ENCODE measurements at places on chromosomes 3 and 15. TPM values are rescaled to one million over a fixed set of nuclear protein-coding genes. Genes with fewer than 3 reads are reported as not detected.

DNA sequence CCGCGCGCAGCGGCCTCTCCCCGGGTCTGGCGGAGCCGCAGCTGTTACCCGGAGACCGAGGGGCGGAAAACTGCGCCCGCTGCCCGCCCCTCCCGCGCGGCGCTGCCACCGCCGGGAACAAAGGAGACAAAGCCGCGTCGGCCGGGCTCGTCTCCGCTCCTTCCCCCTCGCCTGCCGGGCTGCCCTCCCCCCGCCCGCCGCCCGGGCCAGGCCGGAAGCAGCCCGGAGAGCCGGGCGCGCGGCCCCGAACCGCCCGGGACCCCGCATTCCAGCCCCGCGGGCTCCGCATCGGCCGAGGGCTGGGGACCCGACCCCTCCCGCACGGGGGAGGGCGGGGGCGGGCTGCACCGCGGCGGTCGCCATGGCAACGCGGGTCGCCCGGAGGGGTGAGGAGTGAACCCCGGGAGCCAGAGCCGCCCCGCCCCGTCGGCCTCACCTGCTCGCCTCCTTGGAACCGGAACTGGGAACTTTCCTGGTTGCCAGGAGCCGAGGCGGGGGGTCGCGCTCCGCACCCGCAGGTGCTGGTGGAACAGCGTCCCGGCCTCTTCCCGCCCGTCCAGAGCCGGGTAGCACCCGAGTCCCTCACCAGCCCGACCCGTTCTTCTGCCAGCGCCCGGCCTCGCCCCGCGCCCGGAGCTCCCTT, 448 bp downstream of the PLXNB1 start:
- H3K36me3 ChIP-seq: no peaks in the 10 kb centered on the region
- H3K4me3 ChIP-seq: peak overlapping the region; percentile 90
- peaks cover 15% of the 10 kb centered on the region for H3K4me1 ChIP-seq
- peak; percentile 71 for DNase-seq
- no peaks in the 10 kb centered on the region for H3K27me3 ChIP-seq
- no peak overlapping the region for H3K27ac ChIP-seq

DNA sequence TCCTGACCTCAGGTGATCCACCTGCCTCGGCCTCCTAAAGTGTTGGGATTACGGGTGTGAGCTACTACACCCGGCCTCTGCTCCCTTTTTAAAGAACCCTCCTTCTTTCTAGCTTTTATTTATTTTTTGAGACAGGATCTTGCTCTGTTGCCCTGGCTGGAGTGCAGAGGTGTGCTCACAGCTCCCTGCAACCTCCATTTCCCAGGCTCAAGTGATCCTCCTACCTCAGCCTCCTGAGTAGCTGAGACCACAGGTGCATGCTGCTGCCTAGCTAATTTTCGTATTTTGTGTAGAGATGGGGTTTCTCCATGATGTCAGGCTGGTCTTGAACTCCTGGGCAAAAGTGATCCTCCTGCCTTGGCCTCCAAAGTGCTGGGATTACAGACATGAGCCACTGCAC, 34.5 kb downstream of the TKT start:
- H3K4me1 ChIP-seq: peaks cover 3% of the 10 kb centered on the region
- no peak for DNase-seq
- no peaks in the 10 kb centered on the region for H3K36me3 ChIP-seq

The FETUB gene
- total RNA-seq: not detected

DNA sequence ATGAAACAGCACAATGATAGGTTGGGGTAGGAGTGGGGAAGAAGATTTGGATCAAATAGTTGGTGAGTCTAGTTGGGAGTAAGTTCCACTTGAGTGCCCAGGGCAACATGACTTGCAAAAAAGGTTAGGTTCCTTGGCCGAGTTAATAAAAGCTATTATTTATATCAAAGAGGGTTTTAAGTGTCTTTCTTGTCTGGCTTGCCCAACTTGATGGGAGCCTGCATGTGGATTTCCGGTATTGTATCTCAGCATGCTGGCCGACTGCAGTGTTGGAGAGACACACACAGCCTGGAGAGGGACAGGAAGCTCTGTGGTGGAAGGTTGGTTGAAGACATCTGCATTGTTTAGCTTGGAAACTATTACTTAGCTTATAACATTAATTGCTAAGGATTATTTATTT, 449.5 kb upstream of the TBL1XR1 start:
- H3K4me3 ChIP-seq: peak overlapping the region; percentile 15
- peaks cover 50% of the 10 kb centered on the region for H3K4me1 ChIP-seq
- no peaks in the 10 kb centered on the region for H3K27me3 ChIP-seq

DNA sequence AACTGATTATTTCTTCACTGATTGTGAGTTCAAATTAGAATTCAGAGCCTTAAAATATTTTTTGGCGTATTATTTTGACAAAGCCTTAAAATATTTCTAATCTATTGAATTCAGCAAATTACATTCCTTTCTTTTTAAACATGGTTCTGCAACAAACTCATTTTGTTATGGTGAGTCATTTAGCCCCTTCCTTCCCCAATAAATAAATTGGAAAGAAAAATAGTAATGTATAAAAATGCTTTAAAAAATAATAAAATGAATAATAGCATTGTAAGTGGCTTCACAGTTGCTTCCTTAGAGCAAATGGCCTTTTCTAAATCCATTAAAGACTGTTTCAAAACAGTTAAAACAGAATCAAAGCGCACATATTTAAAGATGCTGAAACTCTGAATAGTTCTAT, 12.1 kb downstream of the CSNK1G1 start:
- peak overlapping the region; percentile 84 for H3K27ac ChIP-seq
- no peaks in the 10 kb centered on the region for H3K27me3 ChIP-seq
- no peak overlapping the region for H3K4me3 ChIP-seq
- H3K4me1 ChIP-seq: peaks cover 6% of the 10 kb centered on the region
- no peak for DNase-seq

The CSPG4 gene
- not detected for total RNA-seq

DNA sequence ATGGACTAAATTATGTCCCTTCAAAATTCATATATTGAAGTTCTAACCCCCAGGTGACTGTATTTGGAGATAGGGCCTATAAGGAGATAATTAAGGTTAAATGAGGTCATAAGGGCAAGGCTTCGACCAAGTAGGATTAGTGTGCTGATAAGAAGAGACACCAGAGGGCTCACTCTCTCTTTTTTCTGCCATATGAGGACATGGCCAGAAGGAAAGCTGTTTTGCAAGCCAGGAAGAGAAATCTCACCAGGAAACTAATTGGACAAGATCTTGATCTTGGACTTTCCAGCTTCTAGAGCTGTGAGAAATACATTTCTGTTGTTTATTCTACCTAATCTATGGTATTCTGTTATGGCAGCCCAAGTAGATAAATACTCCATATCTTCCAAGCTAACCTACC, 503.6 kb upstream of the NAALADL2 start:
- H3K36me3 ChIP-seq: no peaks in the 10 kb centered on the region
- no peaks in the 10 kb centered on the region for H3K27me3 ChIP-seq
- no peaks in the 10 kb centered on the region for H3K4me1 ChIP-seq
- no peak for DNase-seq
- no peak overlapping the region for H3K27ac ChIP-seq
- no peak overlapping the region for H3K4me3 ChIP-seq

DNA sequence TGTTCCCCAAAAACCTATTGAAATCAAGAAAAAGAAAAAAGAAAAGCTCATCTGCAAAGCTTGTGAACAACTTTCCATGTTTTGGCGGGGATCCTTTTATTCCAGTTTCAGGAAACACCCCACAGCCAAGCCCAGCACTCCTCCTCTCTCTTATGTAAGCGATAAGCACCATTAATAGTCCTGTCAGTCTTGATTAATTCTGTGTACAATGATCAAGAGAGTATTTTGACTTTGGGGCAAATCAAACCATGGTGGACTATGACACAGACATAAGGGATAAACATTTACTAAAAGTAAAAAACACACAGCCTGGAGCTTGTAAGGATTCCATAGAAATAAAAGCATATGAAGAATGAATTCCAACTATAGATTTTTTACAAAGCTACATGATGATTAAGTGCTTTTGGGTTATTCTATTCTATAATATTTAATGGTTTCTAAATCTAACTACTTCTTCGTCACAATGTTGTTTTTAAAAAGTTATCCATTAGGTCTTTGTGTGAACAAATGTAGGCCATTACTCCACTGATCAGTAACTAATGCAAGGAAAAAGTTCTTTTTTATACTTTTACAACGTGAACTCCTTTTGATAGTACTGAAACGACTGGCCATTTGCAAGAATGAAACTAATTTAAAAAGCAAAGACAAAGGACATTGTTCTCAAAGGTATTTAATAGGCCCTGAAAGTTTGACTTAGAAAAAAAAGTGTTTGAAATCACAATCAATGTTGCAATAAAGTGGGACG, 106.5 kb downstream of the KCNAB1 start:
- H3K27me3 ChIP-seq: peaks cover 37% of the 10 kb centered on the region
- no peak for DNase-seq
- H3K27ac ChIP-seq: no peak overlapping the region
- no peaks in the 10 kb centered on the region for H3K36me3 ChIP-seq
- H3K4me1 ChIP-seq: peaks cover 2% of the 10 kb centered on the region

DNA sequence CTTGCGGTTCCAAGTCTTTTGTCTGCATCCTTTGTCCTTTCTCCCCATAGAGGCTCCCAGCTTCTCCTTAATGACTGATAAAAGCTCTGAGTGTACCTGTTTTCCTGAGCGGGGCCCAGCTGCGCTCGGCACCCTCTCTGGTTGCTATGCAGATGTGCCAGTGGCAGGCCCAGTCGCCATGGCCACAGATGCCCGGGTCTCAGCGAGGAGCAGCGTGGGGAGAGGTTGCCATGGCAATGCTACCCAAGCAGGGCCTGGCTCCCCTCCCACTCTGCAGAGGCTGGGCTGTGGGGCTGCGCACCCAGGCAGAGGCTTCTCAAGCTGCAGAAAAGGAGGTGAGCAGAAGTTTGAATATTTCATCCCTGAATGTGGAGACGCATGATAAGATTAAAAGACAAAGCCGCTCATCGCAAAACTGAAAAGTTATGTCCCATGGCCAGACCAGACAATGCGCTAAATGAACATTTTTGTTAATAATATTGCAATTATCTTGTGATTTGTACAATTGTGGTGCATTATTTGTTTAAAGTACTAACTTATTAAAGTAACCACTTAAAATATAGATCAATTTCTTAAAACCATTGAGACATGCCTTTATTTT, 66.1 kb downstream of the TPRA1 start:
- no peak overlapping the region for H3K4me3 ChIP-seq

- H3K36me3 ChIP-seq: peaks cover 35% of the 10 kb centered on the region
- no peaks in the 10 kb centered on the region for H3K27me3 ChIP-seq
- H3K27ac ChIP-seq: no peak overlapping the region
- peaks cover 22% of the 10 kb centered on the region for H3K4me1 ChIP-seq
Observed at GRCh38 chr3:37324131-37324530, 149.7 kb upstream of the LRRFIP2 start.

GRCh38 chr3:20573175-20573574, 387.2 kb upstream of the SGO1 start:
- H3K27ac ChIP-seq: no peak overlapping the region
- no peaks in the 10 kb centered on the region for H3K36me3 ChIP-seq
- DNase-seq: no peak
- H3K4me3 ChIP-seq: no peak overlapping the region
- H3K27me3 ChIP-seq: no peaks in the 10 kb centered on the region
- no peaks in the 10 kb centered on the region for H3K4me1 ChIP-seq

GRCh38 chr3:101643861-101644613, 32.9 kb downstream of the ZBTB11 start:
- H3K4me1 ChIP-seq: peaks cover 29% of the 10 kb centered on the region
- peak overlapping the region; percentile 73 for H3K4me3 ChIP-seq
- peak overlapping the region; percentile 90 for H3K27ac ChIP-seq
- no peak for DNase-seq
- H3K27me3 ChIP-seq: no peaks in the 10 kb centered on the region

- no peak overlapping the region for H3K27ac ChIP-seq
- no peak for DNase-seq
- H3K27me3 ChIP-seq: peaks cover 25% of the 10 kb centered on the region
- no peak overlapping the region for H3K4me3 ChIP-seq
- peaks cover 8% of the 10 kb centered on the region for H3K4me1 ChIP-seq
Observed at GRCh38 chr3:194575484-194576210, 57.6 kb downstream of the TMEM44 start.

The CFAP44 gene
- 7.5 TPM for total RNA-seq

- peaks cover 15% of the 10 kb centered on the region for H3K4me1 ChIP-seq
- H3K27ac ChIP-seq: peak overlapping the region; percentile 83
- no peaks in the 10 kb centered on the region for H3K36me3 ChIP-seq
Observed at GRCh38 chr3:29281344-29282241, 722 bp downstream of the RBMS3 start.

GRCh38 chr15:57890351-57890750, 175.2 kb downstream of the ALDH1A2 start:
- no peak overlapping the region for H3K27ac ChIP-seq
- H3K36me3 ChIP-seq: no peaks in the 10 kb centered on the region
- no peak overlapping the region for H3K4me3 ChIP-seq
- H3K4me1 ChIP-seq: peaks cover 5% of the 10 kb centered on the region
- no peak for DNase-seq

The FURIN gene
- total RNA-seq: 260 TPM

- no peaks in the 10 kb centered on the region for H3K4me1 ChIP-seq
- peaks cover 46% of the 10 kb centered on the region for H3K27me3 ChIP-seq
- H3K4me3 ChIP-seq: peak overlapping the region; percentile 5
- peak overlapping the region; percentile 79 for H3K27ac ChIP-seq
- no peak for DNase-seq
Observed at GRCh38 chr15:99502182-99502581, 63.6 kb upstream of the MEF2A start.

DNA sequence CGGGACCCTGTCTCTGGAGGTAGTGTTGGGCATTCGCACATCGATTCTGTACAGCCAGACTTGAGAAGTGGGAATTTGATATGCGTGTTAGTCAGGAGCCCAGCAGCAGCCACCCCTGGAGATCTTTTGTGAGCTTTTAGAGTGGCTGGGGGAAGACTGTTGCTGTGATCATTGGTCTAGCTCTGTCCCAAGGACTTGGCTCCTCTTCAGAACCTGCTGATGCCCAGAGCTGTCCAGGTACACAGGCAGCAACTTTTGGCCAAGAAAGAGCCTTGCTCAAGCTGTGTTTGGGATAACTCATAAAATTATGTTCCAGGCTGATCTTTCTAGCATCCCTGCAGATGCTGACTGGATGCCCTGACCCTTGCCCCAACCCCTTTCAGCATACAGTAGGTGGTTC, 29.3 kb downstream of the LIMD1 start:
- peaks cover 22% of the 10 kb centered on the region for H3K4me1 ChIP-seq
- peaks cover 3% of the 10 kb centered on the region for H3K36me3 ChIP-seq
- H3K27ac ChIP-seq: no peak overlapping the region
- no peaks in the 10 kb centered on the region for H3K27me3 ChIP-seq
- no peak for DNase-seq

The RBPMS2 gene
- 1.1 TPM for total RNA-seq

DNA sequence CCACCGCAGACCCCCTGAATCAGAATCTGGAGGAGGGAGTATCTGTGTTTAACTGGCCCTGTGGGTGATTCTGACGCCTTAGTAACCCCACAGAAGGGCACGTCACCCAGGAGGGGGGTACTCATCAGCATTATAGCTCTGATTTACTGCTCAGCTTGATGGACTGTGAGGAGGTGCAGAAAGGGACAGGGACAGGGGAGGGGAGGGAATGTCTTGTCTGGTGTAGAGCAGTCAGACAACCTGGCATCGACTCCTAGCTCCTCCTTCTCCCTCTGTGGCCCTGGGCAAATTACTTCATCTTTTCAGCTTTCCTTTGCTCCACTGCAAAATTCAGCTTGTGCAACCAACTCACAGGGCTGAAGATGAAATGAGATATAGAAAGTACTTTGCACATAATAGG, 42.3 kb upstream of the GLCE start:
- DNase-seq: no peak
- H3K4me3 ChIP-seq: no peak overlapping the region
- no peak overlapping the region for H3K27ac ChIP-seq
